ENCODE measurements at places on chromosomes 7 and 10.

DNA sequence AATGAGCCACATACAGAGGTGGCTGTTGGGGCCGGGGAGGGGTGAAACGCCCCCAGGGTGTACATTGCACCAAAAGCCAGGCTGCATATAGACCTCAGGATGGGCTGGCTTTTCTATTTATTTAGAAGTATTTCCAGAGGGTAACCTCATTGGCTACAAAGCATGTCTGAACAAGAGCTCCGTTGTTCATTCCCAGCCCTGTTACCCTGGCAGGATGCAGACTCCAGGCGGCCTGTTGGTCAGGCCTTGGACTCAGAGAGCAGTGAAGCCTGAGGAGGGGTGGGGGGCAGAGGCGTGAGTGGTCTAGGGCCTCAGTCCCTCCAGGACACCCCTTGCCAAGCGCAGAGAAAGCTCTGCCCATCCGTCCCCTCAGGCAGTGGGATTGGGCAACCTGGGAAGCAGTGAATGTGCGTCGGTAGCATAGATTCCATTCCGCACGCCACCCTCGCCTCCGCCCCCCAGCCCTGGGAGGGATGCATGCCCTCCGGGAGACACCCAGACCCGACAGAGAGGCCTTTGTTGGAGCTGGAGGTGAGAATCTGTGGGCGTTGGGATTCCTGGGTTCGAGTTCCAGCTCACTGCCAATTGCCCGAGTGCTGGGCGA, 41.9 kb downstream of the TCF7L2 start:
- DNase-seq = no peak

DNA sequence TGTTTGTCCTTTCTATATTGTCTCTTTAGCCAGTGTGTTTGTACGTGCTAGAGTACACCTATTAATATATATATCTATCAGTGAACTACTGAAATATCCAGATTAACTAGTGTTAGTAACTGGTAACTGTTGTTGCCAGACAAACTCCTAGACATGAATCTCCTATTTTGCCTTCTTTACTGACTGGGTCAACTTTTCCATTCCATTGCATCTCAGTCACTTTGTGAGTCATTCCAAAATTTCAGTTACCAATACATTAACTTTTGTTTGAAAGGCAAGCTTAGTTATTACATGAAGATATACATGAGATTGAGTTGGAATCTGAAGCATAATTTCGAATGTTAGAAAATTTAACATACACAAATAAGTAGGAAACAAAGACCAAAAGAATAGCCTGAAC, 51.4 kb downstream of the BTAF1 start:
- no peak for DNase-seq

- DNase-seq = no peak
These were observed 9.6 kb downstream of the NFKB2 start for GRCh38 chr10:102405108-102405571.

DNA sequence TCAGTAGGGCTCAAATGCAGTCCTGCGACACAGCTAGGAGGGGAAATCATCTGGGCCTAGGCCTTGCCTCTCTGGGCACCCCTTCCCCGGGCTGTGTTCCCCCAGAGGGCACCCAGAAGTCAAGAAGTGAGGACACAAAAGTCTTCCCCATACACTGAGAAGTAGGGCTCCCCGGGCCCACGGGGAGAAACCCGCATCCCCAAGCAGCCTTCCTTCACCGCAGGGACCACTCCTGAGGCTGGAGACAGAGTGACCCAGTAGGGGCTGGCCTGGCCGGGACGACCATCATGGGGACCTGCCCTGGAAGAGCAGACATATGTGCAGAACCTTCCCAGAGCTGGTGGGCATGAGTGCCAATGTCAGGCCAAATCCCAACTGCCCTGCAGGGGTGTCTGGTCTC, 163.5 kb downstream of the GFRA1 start:
- peak; percentile 79 for DNase-seq

- DNase-seq = no peak
These were observed 38.7 kb downstream of the NPS start for GRCh38 chr10:127587668-127588365.

DNA sequence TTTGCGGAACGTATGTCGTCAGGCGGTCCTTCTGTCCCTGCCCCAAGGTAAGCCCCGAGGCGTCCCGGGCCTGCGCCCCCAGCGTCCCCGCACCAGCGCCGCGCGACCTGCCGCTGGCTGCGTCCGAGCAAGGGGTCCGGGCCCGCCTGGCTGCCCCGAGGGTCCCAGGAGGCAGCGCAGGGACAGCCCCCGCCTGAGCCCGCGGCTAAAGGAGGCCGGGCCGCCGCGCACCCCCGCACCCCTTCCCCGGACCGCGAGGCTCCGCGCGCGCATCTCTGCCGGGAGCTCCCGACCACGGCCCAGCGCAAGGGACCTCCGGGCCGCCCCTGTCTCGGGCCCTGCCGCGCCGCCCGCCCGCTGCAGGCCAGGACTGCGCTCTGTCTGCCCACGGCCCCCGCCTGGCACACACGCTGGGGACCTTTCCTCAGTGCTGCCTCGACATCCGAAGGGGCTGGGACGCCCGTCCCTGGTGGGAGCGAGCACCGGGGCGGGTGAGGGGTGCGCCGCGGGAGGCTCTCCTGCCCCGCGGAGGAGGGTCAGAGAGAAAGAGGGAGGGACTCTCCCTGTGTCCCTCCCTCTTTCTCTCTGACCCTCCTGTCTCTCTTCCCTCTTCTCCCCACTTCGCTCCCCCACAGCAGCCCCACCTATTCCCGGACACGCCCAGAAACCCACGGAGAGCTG, 25.0 kb downstream of the SHH start:
- no peak for DNase-seq

GRCh38 chr10:22246680-22247391, 29.0 kb upstream of the EBLN1 start:
- DNase-seq = no peak

GRCh38 chr7:98922392-98923187, 44.3 kb downstream of the TRRAP start:
- DNase-seq = no peak

- DNase-seq = no peak
These were observed 1.8 kb downstream of the ZMYND11 start for GRCh38 chr10:137031-137430.

- peak; percentile 80 for DNase-seq
These were observed 89.2 kb downstream of the DIP2C start for GRCh38 chr10:600234-600633.

- DNase-seq = no peak
These were observed 808.7 kb upstream of the AUTS2 start for GRCh38 chr7:68789597-68789996.

- no peak for DNase-seq
These were observed 1.8 kb downstream of the FRAT2 start for GRCh38 chr10:97332591-97333350.

- DNase-seq = no peak
These were observed 45.1 kb downstream of the CYTH3 start for GRCh38 chr7:6227294-6227846.

DNA sequence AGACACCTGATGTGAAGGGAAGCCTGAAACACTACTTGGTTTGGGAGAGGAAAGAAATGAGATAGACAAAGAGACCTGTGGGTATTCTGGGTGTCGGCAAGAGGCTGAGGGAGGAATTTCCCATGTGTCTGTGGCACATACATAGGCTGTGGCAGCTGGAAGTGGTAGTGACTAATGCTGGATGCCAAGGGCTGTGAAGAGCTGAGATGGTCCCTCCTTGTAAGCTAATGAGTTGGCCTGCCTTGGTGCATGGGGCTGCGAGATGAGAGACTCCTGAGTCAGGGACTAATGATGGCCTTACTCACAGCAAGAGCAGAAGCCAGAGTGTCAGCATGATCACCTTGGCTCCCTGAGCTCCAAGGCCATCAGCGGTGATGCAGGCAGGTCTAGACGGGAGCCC, 119.0 kb upstream of the EEPD1 start:
- DNase-seq = no peak

DNA sequence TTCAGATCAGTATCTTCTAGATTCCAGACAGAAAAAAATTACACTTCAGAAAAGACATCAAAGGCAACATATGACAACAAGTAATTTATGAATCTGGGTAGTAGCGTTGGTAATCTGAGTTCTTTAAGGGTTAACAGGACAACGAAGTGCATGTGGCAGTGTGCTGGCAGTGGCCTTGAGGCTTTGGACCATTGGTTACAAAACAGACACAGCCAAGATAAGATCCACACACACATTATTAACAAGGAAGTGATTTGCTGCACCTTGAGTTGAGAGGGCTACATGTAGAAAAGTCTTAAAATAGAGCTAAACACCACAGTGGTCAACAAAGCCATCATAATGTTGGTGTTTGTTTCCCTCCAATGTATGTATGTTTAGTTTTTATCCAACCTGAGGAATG, 40.6 kb downstream of the AKR1D1 start:
- DNase-seq = no peak

- DNase-seq = no peak
These were observed 270.5 kb downstream of the CCDC3 start for GRCh38 chr10:12730809-12731519.

DNA sequence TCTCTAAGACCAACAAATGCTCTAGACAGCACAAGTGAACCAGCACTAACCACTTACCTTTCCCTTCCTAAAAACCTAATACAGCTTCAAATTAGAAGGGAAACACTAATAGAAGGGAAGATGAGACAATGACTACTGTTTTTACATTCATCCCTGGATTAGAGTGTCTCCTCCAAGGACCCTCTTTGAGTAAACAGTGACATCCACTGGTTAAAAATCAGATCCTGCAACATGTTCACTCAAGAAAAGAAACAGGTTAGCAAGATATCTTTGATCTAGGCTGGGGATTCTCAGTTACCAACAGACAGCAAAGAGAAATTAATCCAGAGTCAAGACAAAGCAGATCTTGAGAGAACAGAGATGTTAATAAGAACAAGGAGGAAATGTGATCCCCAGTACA, 177.7 kb upstream of the GHITM start:
- no peak for DNase-seq

GRCh38 chr7:39535064-39535463, 31.1 kb upstream of the YAE1 start:
- no peak for DNase-seq

DNA sequence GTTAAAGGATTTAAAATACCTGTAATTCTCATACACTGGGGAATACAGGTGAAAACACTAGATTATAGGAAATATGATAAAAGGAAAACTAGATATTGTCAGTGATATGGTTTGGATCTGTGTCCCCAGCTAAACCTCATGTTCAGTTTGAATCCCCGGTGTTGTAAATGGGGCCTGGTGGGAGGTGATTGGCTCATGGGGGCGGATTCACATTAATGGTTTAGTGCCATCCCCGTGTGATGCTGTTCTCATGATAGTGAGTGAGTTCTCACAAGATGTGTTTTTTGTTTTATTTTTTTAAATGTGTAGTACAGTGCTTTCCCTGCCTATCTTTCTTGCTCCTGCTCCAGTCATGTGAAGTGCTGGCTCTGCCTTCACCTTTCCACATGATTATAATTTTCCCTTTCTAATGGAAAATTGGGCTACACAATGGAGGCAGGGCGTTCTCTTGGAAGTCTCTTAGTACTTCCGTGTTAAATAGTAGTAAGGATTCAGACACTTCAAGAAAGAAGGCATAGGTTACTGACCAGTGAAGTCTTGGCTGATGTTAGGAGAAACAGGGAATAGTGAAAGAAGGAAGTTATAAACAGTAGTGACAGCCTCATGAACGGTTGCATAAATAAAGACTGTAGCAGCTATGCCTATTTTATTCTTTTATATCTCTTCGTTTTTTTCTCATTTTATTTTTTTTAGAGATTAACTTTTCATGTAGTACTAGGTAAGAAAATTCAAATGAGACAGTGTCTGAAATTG, 386.4 kb downstream of the SUGCT start:
- DNase-seq = no peak
